ENCODE measurements at places on chromosomes 2 and 18.
A peak's percentile ranks its signal among the peaks of the same experiment; 100 is the strongest.

- peak; percentile 81 for DNase-seq
Observed at GRCh38 chr18:75070625-75071483, 138.1 kb downstream of the PTGR3 start.

GRCh38 chr2:42653908-42654445 lies 85.5 kb downstream of the MTA3 start:
- no peak for DNase-seq

GRCh38 chr2:16371751-16372150 lies 293.9 kb downstream of the CYRIA start:
- no peak for DNase-seq

- DNase-seq: no peak
Observed at GRCh38 chr18:48629730-48630324, 91.0 kb downstream of the CTIF start.

DNA sequence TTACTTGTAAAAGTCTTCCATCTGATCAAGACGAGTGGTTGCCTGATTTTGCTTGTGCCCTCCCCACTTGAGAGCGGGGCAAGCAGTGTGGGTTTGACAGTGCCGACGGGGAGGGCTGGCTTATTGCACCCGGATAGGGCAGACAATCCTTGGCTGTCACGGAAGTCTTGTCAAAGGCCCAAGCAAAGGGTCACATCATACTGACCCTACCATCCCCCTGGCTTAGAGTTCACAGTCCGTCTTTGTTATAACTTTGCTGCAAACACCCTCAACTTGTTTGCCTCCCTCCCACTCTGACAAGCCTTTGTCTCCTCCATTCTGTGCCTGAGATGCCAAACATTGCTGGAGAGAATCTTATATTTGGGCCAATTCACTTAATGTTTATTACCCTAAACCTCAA lies 165.9 kb upstream of the MSH6 start:
- no peak for DNase-seq

GRCh38 chr18:73060666-73061288 lies 193.0 kb upstream of the NETO1 start:
- DNase-seq: no peak

DNA sequence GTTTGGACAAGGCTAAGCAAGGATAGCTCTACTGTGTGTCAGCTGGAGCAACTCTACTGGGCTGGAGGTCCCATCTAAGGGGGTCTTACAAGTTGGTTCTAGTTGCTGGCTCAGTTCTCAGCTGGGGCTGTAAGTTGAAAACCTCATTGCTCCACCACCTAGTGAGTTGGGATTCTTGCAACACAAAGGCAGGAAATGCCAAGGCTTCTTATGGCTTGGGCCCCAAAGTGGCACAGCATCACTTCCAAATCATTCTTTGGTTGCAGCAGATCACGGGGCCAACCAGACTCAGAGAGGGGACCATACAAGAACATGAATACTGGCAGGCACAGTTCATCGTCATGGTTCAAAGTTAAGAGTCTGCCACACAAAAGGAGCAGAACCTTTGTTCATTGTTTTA lies 332.7 kb downstream of the LRRTM1 start:
- no peak for DNase-seq

DNA sequence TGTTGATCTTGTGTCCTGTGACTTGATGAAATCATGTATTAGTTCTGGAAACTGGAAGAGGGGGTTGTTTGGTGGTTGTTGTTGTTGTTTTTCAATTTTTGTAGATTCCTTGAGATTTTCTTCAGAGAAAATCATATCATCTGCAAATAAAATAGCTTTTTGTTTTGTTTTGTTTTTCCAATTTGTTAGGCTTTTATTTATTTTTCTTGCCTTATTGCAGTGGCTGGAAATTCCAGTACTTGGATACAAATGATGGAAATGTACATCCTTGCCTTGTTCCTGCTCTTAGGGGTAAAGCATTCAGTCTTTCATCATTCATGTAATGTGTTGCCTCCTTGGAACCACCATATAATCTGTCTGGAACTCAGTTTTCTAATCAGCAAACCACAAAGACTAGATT lies 50.3 kb upstream of the TRIB2 start:
- no peak for DNase-seq

DNA sequence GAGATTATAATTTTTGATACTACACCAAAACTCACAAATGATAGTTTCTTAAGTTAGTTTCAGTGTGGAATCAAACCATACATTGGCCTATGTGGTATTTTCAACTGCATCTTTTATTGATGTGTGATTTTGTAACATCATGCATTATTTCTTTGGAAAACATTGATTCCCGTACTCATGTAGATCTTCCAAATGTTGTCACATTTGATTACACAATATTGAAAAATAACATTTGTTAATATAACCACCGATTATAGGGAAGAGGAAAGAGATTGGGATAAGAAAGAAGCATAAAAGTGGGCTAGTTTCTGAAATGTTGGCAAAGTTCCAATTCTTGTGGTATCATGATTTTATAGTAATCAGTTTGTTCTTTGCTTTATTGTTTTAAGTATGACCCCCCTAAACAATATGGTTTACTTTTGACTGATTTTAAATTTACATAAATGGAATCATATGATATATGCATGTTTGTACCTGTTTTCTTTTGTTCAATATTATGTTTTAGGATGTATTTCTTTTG lies 117.2 kb upstream of the OTX1 start:
- no peak for DNase-seq

DNA sequence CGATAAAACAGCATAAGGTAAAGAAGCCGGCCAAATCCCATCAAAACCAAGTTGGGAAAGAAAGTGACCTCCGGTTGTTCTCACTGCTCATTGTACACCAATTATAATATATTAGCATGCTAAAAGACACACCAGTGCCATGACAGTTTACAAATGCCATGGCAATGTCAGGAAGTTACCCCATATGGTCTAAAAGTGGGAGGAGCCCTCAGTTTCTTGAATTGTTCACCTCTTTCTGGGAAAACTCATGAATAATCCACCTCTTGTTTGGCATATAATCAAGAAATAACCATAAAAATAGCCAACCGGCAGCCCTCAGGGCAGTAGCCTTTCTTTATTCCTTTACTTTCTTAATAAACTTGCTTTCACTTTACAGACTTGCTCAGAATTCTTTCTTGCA lies 544.9 kb upstream of the SETBP1 start:
- no peak for DNase-seq

GRCh38 chr2:129884221-129884786 lies 95.2 kb upstream of the RAB6C start:
- DNase-seq: no peak
